ENCODE measurements at places on chromosomes 16 and 17.
A peak's percentile ranks its signal among the peaks of the same experiment; 100 is the strongest.

DNA sequence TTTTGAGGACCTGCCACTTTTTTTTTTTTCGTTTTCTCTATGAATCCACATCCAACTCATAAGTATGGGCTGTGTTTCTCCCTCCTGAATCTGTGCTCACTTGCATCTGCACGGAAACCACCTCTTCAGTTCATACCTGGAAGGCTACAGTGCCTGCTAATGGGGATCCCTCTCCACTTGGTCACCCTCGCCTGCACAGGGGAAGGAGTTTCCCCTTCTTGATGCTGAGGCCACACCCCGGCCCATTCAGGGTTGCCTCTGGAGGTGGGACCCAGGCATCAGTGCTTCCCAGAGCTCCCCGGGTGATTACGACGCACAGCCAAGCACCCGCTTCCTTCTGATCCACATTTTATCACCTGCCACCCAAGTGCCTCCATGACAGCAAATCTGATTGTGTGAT is 85.9 kb upstream of the TBC1D3K start:
- no peak for DNase-seq

- peak; percentile 55 for DNase-seq
Measured at GRCh38 chr16:54239456-54239855, 47.1 kb downstream of the IRX3 start.

DNA sequence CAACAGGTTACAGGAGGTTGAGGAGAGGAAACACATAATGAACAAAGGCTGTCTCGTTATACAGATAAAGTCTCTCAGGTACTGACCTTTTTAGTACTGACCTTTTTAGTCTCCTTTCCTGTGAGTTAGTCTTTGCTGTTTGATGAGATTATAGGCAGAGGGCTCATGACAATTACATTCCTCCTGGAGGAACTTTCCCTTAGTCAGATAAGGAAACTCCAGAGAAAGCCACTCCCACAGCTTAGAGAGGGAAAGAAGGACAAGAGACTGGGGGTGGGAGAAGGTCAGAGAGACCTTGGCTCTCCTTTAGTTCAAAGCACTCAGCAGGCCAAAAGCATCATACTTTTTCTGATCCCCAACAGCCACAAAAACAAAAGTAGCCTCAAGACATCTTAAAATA is 15.3 kb upstream of the PSMD7 start:
- DNase-seq = no peak

GRCh38 chr17:28900986-28901726 is 1.7 kb downstream of the DHRS13 start:
- no peak for DNase-seq

GRCh38 chr17:62916684-62917571 is 49.1 kb upstream of the TANC2 start:
- DNase-seq = no peak

- no peak for DNase-seq
Measured at GRCh38 chr16:11459722-11460121, 114.5 kb downstream of the RMI2 start.

DNA sequence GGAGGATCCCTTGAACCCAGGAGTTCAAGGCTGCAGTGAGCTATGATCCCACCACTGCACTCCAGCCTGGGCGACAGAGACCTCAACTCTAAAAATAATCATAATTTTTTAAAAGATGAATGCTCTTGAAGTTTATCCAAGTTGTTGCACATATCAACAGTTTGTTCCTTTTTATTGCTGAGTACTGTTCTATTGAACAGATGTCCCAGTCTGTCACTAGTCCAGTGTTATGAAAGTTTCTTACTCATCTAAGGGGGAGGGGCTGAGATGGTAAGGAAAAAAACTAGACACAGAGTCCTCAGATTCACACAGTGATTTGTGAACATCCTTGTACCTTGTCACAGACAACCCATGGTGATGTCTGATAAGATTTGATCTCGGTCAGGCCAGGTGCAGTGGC is 3.9 kb downstream of the ACAP1 start:
- DNase-seq = peak; percentile 50

DNA sequence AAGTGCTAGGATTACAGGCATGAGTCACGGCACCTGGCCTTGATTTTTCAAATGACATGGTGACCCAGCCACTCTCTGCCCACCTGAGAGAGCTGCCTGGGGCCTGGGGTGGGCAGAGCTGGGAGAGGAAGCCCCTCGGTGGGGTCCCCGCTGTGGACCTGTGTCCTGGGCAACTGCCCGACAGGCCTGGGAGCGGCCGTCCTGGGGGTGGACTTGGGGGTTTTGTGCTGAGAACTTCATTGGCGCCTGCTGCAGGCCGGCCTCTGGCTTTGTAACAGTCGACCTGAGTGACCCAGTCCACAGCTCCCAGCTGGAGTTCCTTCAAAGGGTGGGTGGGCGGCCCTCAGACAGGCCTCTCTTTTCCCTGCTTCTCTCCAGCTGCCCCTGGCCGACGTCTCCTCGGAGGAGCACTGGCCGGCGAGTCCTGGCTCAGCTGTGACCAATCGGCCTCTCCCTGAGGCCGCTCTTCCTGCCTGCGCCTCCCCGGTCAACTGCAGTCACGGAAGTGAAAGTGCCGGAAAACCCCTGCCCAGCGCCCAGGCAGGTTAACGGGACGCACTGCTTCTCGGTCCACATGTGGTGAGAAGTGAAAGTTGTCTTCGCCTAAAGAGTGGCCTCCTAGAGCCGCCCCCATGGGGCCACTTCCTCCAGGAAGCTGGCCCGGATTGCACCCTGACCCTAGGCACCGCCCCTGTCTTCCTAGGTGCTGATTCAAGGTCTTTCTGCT is 5.5 kb downstream of the CBFA2T3 start:
- DNase-seq = no peak

DNA sequence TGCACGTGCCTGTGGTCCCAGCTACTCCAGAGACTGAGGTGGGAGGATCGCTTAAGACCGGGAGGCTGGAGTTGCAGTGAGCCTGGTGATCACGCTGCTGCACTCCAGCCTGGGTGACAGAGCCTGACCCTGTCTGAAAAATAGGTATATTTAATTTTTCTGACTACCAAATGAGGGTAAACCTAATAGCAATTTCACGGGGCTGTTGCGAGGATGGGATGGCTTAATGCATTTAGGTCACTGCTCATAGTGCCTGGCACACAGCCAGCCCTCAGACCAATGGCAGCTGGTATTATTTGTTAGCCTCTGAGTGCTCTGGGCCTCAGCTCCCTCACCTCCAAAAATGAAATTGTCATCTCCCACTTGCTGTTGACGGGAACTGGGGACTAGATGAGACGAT is 5.9 kb upstream of the CDIP1 start:
- no peak for DNase-seq

- no peak for DNase-seq
Measured at GRCh38 chr16:73275448-73275847, 227.5 kb upstream of the ZFHX3 start.

GRCh38 chr16:51938861-51939260 is 608.1 kb downstream of the TOX3 start:
- DNase-seq = no peak

- no peak for DNase-seq
Measured at GRCh38 chr16:75456971-75457370, 7.5 kb downstream of the TMEM170A start.

DNA sequence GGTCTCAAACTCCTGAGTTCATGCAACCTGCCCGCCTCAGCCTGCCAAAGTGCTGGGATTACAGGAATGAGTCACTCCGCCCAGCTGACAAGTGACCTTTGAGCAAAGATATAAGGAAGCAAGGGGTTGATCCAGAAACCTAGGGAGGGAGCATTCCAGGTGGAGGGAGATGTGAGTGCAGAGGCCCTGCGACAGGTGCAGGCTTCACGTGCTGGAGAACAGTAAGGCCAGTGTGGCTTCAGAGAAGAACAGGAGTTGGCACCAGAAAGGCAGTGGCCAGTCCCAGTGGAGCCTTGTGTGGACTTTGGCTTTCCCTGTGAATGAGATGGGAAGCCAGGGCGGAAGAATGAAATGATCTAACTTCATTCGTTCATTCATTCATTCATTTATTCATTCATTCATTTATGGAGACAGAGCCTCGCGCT is 73.6 kb upstream of the HAS3 start:
- no peak for DNase-seq

DNA sequence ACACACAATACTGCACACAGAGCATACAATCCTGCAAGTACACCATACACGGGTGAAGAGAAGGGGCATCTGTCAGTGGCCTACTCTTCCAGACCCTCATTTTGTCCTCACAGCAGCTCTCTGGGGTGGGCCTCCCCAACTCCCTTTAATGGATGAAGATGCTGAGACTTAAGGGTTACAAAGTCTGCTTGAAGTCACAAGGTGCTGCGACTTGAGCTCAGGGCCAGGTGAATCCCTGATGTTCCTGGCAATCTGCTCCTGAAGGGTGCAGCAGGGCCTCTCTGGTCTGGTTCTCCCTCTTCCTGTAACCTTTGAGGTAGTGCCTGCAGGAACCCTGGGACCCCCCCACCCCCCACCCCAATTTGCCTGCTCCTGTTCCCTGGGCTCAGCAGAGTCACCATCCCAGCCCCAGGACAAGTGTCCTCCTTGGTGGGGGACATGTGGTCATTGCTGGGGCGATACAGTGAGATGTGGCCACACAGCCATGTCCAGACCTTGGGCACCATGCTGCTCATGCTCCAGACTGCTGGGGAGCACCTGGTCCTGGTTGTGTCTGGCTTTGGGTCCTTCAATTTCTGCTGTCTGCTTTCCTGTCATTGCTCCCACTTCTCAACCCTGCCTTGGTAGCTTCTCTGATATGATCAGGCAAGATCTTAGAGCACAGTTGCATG is 107.5 kb downstream of the METRNL start:
- no peak for DNase-seq

- no peak for DNase-seq
Measured at GRCh38 chr17:36723459-36724025, 122.2 kb downstream of the MRM1 start.

DNA sequence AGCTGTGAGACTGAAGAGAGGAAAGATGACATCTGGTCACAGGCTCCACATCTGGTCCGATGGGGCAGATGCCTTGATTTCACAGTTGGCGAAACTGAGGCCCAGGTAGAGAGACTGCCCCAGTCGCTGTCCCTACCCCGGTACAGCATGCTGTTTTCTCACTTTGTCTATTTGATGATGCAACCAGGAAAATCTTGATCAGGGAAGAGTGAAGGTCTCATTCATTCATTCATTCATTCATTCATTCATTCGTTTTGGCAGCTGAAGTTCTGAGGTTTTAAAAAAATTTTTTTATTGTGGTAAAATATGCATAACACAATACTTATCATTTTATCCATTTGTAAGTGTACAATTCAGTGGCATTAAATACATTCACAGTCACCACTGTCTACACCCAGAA is 19.7 kb downstream of the CMIP start:
- no peak for DNase-seq

DNA sequence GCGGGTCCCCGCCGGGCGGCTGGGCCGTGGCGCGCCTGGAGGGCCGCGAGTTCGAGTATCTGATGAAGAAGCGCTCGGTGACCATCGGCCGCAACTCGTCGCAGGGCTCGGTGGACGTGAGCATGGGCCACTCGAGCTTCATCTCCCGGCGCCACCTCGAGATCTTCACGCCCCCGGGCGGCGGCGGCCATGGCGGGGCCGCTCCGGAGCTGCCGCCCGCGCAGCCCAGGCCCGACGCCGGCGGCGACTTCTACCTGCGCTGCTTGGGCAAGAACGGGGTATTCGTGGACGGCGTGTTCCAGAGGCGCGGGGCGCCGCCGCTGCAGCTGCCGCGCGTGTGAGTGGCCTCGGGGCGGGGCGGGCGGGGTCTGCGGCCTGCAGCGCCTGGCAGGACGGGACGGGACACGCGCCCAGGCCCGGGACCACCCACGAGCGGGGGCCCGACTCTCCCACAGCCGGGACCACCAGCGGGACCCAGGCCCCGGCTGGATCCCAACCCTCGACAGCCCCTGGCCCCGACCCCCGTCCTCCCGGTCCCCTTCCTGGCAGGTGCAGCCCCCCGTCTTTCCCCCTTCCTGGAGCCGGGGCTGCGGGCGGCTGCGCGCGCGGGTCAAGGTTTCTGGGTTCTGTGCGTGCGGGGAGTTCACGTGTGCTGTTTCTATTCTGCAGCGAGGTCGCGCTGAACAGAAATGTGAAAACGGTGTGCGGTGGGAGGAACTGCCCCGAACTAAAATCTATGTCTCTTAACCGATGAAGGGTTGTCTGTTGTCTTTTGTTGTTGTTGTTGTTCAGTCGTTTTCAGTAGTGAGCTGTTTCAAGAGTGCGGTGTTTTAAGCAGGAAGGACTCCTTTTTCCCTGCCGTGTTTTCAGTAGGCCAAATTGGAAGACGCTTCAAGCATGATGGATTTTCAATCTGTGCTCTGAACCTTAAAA is 705 bp downstream of the FOXK2 start:
- DNase-seq = no peak

DNA sequence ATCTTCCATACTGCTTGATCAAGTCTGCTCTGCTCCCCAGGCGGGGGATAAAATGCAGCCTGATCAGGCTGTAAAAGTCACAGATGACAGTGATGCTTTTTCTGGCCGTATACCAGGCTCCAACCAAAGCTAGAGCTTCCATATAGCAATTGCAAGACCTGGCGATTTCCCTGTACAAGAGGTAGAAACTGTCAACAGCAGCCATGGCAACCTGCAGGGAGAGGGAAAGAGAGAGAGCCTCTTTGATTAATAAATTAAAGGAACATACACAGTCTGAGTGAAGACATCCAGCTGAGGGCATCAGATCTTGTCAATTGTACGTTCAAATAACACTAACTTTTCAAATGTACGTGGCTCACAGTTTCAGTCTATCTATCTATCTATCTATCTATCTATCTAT is 13.9 kb downstream of the HSDL1 start:
- DNase-seq = no peak

GRCh38 chr16:89224665-89225064 is 7.2 kb downstream of the ZNF778 start:
- no peak for DNase-seq

DNA sequence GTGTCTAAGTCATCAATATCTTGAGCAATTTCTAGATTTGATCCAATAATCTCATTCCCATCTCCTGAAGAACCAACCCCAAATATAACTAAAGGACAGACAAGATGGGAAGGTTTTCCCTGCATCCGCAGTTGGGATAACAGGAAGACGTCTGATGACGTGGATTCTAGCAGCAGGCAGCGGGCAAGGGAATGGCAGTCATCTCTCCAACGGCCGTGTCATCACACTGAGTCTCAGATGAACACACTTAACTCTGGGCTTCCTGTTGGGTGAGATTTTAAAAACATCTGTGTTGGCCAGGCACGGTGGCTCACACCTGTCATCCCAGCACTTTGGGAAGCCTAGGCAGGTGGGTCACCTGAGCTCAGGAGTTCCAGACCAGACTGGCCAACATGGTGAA is 20.9 kb upstream of the TIMP2 start:
- DNase-seq = no peak

- no peak for DNase-seq
Measured at GRCh38 chr17:12580640-12581039, 85.0 kb upstream of the MYOCD start.

DNA sequence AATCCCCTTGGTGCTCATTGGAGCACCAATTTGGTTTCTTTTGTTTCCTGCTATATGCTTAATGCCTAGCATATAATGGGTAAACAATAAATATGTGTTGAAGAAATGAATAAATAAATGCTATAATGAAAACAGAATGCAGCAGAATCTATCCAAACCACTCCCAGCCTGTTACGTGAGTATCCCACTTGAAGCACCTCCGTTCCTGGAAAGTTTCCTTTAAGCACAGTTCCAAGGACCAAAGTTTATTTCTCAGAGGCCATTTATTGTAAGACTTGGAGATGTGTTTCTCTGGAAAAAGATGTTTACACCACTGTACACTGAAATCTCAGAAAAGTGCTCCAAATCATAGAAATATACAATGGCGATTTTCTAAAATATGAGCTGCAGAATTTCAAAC is 187.0 kb downstream of the SOX9 start:
- no peak for DNase-seq

Data from AG10803 (cell line).